ENCODE measurements at places on chromosomes 1 and 21.

DNA sequence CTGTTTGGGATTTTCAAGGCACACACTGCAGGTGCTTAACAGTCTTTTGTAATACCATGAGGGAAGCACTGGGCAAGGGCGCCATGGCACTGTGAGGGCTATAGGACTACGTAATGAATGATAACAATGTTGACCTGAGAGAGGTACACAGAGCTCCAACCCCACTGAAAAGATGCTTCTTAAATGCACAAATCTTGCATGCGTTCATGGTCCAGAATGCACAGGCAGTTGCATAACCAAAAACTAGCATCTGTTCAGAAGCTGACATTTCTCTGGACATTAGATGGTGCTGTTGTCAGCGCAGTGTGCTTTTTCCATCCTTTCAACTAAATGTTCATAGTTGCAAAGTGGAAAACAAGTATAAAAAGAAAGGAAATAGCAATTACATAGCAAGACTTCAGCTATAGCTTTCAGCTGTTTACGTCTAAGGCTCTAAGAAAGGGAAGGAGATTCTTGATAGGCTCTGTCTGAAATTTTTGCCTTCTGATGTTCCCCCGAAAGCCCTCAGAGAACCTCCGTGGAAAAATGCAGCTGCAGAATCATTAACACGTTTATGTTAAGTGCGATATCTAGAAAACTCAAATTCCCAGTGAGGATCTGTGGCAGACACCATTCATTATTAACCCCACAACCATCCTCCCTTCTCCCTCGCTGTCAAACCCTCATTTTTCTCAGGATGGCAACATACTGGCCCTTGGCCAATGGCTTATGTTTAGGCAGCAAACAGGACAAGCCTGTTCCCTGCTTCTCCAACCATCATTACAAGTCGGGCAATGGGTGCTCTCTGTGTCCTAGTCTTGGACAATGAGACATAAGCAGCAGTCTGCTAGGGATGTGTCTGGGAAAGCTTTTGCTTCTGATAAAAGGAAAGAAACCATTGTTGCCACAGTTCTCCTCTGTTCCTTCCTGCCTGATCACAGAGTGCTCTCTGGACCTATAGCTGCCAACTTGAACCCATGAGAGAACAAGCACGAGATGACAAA, 8.2 kb upstream of the TARBP1 start:
- ATAC-seq, result no peak

DNA sequence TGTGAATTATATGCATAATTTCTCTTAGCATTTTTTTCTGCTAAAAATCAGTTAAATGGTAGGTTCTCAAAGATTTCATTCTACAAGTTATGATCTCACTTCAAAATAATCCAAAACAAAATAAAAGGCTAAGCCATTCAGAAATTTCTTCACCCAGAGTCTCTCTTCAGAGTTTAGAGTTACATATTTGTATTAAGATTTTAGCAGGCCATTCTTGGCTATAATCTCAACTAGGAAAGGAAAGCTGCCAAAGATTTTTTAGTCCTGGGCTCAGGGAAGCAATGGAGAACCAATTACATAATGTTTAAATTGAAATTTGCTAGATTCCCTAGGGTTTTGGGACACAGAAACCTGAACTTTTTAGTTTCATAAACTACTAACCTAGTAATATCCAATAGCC, 245.0 kb downstream of the USH2A start:
- ATAC-seq, result no peak

GRCh38 chr1:109356505-109356904, 41.2 kb downstream of the SORT1 start:
- ATAC-seq, result no peak

DNA sequence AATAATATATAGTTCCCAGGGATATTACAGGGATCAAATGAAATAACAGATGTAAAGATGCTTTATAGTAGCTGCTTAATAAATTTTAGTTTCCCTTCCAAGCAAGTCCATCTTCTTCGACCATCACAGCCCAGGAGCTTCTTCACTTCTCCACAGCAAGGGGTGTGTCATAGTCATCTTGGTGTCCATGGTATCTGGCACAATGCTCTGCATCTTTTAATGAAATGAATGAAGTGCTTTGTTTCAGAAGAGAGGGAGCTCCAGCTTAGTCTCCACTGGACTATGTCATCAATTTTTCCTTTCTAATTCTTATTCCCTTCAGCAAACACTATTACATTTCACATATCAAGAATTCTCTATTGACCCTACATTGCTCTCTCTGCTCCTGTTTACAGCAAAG, 4.9 kb upstream of the MACF1 start:
- ATAC-seq, result no peak

GRCh38 chr1:153509036-153509435, 26.8 kb downstream of the S100A6 start:
- ATAC-seq, result no peak

GRCh38 chr1:87869567-87869966, 540.9 kb downstream of the LMO4 start:
- ATAC-seq, result no peak

GRCh38 chr1:47992720-47993415, 4.3 kb downstream of the TRABD2B start:
- no peak for ATAC-seq

DNA sequence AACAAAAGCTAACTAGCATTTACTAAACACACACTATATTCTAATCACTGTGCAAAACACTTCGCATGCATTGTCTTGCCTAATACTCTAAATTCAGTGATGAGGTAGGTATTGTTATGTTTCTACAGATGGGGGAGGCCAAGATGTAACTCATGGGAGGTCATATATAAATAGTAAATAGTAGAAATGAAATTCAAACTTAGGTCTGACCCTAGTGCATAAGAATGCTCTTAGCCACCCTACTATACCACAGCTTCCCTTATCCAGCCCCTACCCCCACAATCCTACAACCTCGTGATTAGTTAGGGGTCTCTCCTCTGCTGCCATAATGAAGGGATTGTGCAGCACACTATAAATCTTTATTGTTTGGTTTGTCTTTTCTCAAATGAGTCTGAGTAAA, 3.3 kb downstream of the PFDN2 start:
- ATAC-seq, result no peak

DNA sequence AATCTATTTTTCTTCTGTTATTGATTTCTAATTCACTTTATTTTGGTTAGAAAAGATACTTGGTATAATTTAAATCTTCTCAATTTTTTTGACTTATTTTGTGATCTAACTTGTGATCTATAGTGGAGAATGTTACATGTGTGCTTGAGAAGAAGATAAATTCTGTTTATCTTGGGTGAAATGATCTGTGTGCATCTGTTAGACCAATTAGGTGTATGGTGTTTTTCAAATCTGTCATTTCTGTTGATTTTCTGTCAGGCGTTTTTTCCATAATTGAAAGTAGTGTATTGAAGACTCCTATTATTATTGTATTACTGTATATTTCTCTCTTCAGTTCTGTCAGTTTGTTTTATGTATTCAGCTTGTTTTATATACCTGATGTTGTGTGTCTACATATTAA, 1668.3 kb downstream of the PLA2G4A start:
- ATAC-seq, result no peak

DNA sequence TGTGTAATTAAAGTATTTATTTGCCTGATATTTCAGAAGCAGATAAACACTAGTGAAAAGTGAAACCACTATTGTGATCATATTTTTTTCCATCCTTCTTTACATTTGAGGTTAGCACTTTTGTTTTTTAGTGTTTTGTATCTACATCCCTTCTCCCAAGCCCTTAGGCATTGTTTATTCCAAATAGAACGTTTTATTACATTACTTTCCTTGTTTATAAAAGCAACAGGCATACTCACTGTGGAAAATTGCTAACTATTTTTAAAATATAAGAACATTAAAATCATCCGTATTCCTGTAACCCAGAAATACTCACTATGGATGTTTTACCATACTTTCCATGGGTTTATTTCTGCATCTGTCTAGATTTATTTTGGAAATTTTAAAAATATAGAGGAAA, 103.8 kb downstream of the POFUT2 start:
- no peak for ATAC-seq

DNA sequence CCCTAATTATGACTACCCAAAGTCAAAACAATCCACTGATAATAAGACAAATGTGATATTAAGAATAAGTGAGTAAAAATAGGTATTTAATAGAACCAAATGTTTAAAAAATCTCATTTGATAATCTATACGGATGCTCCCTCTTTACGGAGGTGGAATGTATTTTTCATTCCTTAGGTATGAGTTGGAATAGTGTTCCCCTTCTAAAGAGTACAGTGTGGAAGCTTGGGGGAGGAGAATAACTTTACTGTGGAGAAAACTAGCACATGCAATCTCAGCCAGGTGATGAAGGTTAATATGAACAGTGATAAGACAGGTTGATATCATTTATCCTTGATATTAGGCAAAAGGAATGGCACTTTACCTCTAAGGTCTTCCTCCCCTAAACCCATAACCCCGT, 74.6 kb downstream of the GPR88 start:
- ATAC-seq, result no peak

DNA sequence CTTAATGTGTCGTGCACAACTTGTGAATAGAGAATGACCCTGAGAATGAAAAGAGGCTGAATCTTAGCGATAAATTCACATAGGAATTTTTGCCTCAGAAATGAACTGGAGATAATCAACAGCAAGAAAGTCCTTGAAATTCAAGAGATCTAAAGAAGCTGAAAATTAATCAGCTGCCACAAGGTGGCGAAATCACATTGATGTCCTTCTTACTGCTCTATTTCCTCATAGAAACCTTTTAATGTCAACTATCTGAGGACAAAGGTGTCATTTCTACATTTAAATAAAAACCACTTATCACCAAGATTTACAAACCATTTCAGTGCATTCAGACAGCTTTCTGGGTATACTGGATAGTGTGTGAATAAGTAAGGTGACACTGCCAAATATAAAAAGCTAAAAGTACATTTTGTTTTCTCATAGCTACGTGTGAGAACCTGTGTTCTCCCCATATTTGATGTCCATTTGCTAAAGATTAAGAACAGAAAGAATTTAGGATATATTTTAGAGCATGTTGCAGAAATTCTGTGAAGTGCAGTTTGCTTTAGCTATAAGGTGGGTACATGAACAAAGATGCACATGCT, 485.3 kb upstream of the PTBP2 start:
- ATAC-seq, result no peak

GRCh38 chr1:44030605-44031251, 534 bp downstream of the SLC6A9 start:
- ATAC-seq, result peak; percentile 24

DNA sequence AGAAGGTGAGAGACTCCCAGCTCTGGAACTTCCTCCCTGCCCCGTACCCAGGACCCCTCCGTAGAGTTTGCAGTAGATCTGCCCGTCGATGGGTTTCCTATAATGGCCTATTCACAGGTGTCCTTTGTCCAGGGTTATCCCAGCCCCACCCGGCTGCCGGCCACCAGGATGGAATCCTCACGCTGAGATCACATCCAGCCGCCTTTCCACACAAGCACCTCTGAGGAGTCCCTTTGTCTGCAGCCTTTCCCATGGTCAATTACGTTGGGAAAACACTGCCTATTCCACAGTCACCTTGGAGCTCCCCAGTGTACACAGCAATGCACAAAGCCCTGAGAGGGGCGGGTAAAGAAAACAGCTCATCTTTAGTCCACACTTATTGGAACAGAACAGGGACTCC, 190.0 kb upstream of the EDN2 start:
- no peak for ATAC-seq

- peak; percentile 92 for ATAC-seq
Measured at GRCh38 chr1:178542554-178543289, 29.8 kb downstream of the TEX35 start.

GRCh38 chr1:65423884-65424572, 3.6 kb downstream of the LEPR start:
- peak; percentile 22 for ATAC-seq

GRCh38 chr21:25385911-25386474, 221.3 kb downstream of the MRPL39 start:
- no peak for ATAC-seq

DNA sequence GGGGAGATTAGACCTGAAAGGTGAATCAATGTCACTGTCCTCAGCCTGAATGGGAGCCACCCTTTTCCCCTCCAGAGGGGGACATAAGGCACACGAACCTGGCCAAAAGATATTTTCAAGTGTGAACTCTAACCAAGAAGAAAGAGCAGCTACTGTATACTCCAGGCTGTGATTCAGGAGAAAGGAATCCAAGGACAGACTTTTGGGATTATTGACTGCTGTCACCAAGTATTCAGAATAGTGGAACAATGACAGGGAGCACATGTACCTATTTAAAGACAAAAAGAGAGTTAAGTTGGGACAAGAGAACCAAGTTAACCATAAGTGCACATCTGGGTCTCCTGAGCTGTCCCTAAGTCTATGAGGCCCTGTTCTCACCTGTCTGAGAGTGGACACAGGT, 2.4 kb downstream of the ICMT start:
- no peak for ATAC-seq

- ATAC-seq, result no peak
Measured at GRCh38 chr1:95221306-95221705, 12.7 kb upstream of the RWDD3 start.

DNA sequence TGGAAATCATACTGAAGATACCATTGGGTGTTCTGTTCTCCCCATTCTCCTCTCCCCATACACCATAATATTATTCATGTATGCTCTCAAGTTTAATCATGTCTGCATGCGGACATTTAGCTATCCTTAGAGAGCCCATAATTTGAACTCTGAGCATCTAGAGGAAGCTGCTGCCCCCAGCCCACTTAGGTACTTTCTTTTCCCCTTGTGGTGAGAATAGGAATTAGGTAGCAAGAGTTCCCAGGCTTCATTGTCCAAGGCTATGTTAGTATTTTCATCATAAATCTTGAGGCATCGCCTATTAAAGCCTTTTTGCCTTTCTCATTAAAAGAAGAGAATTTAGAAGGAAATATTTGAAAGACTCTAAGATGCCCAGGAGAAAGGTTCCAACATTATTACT, 96.3 kb downstream of the ROR1 start:
- ATAC-seq, result no peak

GRCh38 chr1:178684542-178685000, 40.5 kb upstream of the RALGPS2 start:
- peak; percentile 34 for ATAC-seq

DNA sequence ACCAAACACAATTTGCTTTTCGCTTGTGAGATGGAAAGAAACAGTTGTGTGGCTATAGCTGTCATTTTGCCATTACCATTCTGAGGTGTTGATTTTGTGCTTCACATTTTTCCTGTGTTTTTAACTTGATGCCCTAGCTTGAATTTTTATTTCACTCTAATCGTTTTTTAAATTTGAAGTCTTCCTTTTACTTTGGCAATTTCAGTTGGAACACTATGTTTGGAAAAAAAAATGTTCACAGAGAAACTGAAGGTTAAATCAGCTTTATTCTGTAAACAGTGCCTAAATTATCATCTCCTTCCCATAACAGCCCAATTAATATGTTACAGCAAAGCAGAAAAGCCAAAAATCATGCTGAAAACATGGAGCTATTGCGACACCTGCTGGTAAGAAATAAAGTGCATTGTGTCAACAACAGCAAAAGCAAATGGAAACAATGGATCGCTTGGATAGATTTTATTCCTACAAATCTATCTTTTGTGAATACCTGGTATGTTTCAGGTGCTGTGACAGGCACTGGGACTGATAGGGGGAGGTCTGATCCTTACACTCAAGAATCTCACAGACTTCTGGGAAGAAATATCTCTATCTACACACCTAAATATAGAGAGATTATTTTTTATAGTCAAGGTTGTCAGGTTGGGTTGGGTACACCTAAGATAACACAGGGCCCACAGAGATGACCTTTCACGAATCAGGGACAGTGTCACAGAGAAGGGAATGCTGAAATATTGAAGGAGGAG, 16.2 kb upstream of the ERICH3 start:
- no peak for ATAC-seq

- ATAC-seq, result no peak
Measured at GRCh38 chr1:234893359-234893724, 235.3 kb downstream of the TOMM20 start.

- no peak for ATAC-seq
Measured at GRCh38 chr21:20662514-20662913, 335.7 kb upstream of the NCAM2 start.
